Posterior vena cava (tissue), 2 donors: ENCODE measurements at places on chromosomes 7 and 10. TPM values are rescaled to one million over a fixed set of nuclear protein-coding genes. Genes with fewer than 3 reads are reported as not detected.

The C10orf95 gene
- total RNA-seq: not detected

The PPP1R9A gene
- 15.5 TPM for total RNA-seq

The IL6 gene
- total RNA-seq: 2.4 TPM

The GDF2 gene
- not detected for total RNA-seq

The TMEM139 gene
- not detected for total RNA-seq

The ASZ1 gene
- not detected for total RNA-seq

The AGR2 gene
- total RNA-seq: not detected
